ENCODE measurements at places on chromosomes 1 and 21.
A peak's percentile ranks its signal among the peaks of the same experiment; 100 is the strongest.

DNA sequence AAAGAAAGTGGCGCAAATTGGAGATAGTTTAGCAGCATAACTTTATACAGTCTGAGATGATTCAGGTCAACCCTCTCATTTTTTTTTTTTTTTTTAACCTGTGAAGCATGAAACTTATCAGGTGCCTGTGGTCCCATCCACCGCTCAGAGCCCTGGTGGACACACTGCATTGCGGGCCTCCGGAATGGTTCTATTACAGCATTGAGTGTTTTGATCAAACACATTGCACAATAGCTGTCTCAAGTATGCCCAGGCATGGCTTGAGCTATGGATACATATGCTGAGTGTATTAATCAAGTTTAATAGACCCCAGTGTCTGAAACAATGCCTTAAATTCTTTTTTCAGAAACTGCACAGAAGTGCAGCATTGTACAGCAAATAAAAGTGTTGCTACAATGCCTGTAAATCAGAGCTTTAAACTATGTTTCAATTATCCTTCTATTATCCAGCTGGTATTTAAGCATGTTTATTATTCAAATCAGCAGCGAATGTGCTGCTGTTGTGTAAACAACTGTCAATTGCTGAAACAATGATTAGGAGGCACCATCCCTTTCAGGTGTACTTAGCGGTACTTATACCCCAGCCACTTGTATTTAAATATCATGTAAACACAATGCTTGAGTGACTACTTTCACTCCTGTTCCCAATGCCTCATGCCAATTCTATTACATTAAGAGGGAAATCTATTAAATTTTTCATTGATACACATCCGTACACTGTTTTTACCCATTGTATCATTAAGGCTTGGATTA lies 456.6 kb downstream of the RPS6KC1 start:
- no peak for DNase-seq

DNA sequence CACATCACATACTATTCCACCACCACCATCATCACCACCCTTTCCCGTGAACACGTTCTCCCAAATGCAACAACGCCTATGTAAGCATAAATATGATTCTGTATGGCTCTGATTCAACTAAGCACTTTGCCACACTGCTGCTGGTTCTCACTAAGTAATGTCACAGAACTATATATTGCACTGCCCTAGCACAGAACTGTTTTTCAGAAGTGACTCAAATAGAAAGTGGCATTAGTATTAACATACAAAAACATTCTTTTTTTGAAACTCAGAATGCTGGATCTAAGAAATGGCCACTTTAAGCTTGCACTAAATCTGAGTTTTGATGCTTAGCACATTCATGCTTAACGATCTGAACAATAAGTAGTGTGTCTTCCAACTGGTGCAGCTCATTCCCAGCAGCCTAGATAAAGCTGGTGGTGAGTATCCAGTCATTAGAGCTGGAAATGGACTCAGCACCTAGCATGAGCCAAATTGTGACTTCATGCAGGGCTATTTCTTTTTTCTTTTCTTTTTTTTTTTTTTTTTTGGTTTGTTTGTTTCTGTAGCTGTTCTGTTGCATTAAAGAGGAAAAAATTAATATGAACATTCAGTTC lies 46.2 kb upstream of the ZC3H11B start:
- no peak for DNase-seq

- no peak for DNase-seq
These were observed 421.2 kb upstream of the ZRANB2 start for GRCh38 chr1:71502006-71502405.

DNA sequence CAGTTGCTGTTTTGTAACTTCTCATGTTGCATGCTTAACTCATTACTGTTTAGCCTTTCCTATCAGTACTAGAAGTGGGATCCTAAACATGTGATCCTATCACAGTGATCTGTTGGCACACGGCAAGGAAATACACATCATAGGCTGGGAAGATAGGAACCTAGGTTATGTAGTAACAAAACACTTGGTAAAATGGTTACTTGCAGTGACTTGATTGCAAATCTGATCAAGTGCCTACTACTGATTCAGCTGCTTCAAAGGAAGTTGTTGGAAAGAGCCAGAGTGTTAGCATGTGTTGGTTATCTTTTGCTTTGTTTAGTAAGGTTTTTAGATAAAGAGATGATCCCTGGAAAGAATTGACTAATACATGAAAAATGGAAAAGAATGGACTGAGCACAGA lies 8.9 kb upstream of the VASH2 start:
- no peak for DNase-seq

- DNase-seq, result peak; percentile 76
These were observed 153.0 kb downstream of the TNFSF18 start for GRCh38 chr1:172897738-172898137.

- DNase-seq, result no peak
These were observed 37.3 kb downstream of the HSD3B1 start for GRCh38 chr1:119544165-119544762.

GRCh38 chr1:204241050-204241449 lies 27.3 kb upstream of the GOLT1A start:
- no peak for DNase-seq

DNA sequence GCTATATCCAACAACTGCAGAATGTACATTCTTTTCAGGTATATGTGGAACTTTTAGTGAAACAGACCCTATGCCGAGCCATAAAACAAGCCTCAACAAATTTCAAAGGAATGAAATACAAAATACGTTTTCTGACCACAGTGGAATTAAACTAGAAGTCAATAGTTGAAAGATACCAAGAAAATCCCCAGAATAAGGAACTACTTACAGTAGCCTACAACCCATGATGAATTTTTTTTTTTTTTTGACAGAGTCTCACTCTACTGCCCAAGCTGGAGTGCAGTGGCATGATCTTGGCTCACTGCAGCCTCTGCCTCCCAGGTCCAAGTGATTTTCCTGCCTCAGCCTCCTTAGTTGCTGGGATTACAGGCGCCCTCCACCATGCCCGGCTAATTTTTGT lies 83.4 kb downstream of the RUNX3 start:
- no peak for DNase-seq

DNA sequence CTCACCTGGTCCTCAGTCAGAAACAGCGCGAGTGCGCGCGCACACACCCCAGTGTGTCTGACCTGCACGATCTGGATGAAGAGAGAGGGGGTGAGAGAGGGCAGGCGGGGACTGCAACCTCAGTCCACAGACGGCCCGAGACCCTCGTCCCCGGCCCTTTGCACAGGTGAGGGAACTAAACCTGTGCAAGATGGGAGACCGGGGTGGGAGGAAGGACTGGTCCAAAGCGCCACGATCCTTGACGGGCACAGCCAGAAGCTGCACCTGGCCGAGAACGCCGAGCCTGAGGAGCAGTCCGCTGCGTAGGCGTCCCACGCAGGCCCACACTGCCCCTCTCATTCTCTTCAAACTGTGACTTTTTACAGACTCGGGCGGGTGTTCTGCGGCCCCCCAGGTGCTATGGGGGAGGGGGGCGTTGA lies 519 bp upstream of the IQCC start:
- DNase-seq, result peak; percentile 16

DNA sequence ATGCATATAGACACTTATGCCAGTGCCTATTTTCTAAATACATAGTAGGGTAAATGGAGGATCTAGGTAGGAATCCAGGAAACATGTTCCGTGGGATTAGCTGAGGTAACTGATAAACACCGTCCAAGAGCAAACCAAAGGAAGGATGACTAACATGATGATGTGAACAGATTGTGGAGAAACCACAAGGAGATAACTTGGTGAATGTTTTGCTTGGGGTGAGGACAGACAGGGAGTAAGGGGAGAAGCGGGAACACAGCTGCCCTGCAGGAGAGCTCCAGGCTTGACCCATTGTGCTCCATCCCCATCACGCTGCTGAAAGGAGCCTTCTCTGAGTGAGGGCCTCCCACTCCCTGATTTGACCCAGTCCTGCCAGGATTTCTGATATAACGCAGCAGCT lies 87.0 kb upstream of the ZC3H11B start:
- peak; percentile 16 for DNase-seq

GRCh38 chr1:183824291-183824690 lies 19.4 kb downstream of the RGL1 start:
- DNase-seq, result no peak

DNA sequence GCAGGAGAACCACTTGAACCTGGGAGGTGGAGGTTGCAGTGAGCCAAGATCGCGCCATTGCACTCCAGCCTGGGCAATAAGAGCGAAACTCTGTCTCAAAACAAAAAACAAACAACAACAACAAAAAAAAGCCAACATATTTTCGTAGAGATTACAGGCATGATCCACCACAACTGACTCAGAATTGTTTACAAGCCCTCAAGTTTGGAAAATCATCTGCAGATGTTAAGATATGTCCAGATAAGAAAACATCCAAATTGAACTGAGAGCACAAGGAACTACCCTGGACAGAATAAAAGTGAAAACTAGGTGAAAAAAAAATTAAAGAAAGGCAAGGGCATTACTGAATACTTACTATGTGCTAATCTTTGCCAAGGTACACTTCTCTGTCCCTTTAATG lies 89.8 kb upstream of the WLS start:
- peak; percentile 32 for DNase-seq

Measured in foreskin fibroblast (primary cell).